Panc1 (cell line): ENCODE measurements at places on chromosomes 11 and 22. TPM values are rescaled to one million over a fixed set of nuclear protein-coding genes. Genes with fewer than 3 reads are reported as not detected.

- no peak for DNase-seq
Observed at GRCh38 chr11:12694183-12694531, 19.9 kb downstream of the TEAD1 start.

DNA sequence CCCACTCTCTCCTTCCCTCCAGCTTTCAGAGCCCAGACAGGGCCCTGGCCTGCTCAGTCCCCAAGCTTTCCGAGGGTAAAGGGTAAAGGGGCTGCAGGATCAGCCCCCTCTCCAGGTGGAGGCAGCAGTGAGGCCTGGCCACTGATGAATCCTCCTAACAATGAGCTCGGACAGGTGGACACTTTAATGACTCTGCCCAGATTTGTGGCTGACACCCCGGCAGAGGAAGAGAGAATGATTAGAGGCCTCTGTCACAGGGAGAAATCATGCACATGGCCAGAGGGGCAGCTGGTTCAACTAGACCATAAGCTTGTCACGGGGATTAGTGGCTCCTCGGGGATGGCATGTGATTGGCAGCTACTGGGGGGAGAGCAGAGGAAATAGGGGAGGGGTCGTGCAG lies 587.5 kb upstream of the B3GAT1 start:
- no peak for DNase-seq

- DNase-seq = no peak
Observed at GRCh38 chr11:69121621-69122325, 34.0 kb upstream of the SMIM38 start.

DNA sequence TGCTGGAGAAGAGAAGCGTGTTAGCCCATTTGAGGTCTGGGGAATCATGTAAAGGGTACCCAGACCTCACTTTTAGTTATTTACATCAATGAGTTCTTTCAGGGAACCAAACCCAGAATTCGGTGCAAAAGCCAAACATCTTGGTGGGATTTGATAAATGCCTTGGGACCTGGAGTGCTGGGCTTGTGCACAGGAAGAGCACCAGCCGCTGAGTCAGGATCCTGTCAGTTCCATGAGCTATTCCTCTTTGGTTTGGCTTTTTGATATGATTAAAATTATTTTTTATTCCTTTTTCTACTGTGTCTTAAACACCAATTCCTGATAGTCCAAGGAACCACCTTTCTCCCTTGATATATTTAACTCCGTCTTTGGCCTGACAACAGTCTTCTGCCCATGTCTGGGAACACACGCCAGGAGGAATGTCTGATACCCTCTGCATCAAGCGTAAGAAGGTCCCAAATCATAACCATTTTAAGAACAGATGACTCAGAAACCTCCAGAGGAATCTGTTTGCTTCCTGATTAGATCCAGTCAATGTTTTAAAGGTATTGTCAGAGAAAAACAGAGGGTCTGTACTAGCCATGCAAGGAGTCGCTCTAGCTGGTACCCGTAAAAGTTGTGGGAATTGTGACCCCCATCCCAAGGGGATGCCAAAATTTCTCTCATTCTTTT lies 65.2 kb downstream of the ALX4 start:
- no peak for DNase-seq

The SYT12 gene
- total RNA-seq = 0.62 TPM
